Omental fat pad (tissue), 4 donors: ENCODE measurements at places on chromosomes 3 and 15. TPM values are rescaled to one million over a fixed set of nuclear protein-coding genes. Genes with fewer than 3 reads are reported as not detected.
A peak's percentile ranks its signal among the peaks of the same experiment; 100 is the strongest.

DNA sequence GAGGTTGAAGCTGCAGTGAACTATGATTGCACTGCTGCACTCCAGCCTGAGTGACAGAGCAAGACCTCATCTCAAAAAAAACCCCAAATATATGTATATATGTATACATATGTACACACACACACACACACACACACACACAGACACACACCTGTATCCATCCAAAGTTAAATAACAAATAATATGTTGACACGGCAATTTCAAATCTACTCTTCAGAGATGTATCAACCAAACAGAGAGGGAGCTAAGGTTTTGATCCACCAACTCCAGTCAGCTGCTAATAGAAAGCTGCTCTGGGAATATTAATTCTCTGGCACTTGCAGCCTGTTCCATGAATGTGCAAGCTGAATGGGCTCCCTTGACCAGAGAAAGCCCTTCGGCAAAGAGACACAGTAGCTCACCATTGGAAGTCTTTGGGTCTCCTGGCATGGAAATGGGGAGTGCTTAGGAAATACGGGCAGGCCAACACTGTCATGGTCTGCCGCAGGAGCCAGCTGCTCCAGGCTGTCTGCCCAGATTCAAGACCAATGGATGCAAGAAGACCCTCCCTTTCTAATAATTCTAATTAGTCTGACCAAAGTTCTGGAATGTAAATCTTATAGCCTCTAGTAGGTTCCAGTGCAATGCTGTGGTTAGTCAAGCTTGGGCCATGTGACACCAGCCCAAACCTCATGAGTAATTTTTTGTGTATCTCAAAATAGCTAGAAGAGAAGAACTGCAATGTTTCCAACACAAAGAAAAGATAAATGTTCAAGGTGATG lies 299.8 kb downstream of the KBTBD8 start:
- no peak for DNase-seq

GRCh38 chr3:35908366-35909232 lies 269.3 kb downstream of the ARPP21 start:
- peak; percentile 60 for DNase-seq

DNA sequence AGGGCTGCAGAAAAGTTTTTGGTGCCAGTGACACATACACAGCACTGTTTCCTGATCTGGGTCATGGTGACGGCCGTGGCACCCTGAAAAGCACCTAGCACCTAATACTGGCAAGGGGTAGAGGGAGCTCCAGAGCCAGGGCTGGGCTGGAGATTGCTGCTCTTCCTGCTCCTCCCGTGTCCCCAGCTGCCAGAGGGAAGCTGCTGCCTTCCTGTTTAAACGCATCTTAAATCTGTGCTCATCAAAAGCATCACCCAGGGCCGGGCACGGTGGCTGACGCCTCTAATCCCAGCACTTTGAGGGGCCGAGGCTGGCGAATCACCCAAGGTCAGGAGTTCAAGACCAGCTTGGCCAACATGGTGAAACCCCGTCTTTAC lies 156.7 kb upstream of the MEF2A start:
- no peak for DNase-seq

HEG1 gene
- total RNA-seq = 102 TPM

ERC2 gene
- 4.2 TPM for total RNA-seq

TEX55 gene
- total RNA-seq = not detected
